ENCODE measurements at places on chromosomes 16 and 17.

GRCh38 chr17:14744761-14745473 is 444.0 kb downstream of the HS3ST3B1 start:
- peak; percentile 79 for DNase-seq

DNA sequence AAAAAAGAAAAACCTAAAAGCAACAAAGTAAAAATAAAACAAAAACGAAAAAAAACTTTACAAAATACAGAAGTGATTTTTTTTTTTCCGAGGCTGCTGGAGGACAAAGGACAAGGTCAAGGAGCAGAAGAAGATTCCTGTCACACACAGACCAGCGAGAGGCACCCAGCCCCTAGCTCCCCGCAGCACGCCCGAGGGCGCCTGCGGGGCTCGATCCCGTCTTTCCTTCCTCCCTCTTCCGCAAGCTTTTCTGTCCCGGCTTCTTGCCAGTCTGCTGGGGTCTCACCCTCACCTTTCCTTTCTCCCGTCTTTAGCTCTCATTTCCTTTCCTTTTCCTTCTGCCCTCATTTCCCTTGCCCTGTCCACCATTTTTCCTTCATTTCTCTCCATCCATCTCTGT is 66.1 kb upstream of the DNAH17 start:
- no peak for DNase-seq

GRCh38 chr16:71746442-71747046 is 22.0 kb upstream of the PHLPP2 start:
- peak; percentile 64 for DNase-seq

GRCh38 chr16:12188061-12188934 is 211.8 kb downstream of the SNX29 start:
- DNase-seq: no peak

DNA sequence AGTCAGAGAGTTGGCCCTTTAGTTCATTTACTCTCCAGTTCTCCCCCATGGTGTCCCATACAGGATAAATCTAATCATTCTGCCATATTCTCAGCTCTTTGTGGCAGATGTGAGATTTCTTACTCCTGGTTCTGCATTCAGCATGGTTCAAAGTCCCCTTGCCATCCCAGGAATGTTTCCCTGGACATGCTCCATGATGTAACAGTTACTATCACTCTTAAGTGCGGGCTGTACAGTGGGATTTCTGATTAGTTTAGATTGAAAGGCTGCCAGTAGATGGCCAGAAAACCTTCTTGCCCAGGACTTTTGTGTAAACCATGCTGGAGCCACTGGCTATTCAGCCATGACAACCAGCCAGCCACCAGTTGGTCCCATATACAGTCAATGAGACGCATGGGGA is 10.4 kb downstream of the KRT37 start:
- no peak for DNase-seq

DNA sequence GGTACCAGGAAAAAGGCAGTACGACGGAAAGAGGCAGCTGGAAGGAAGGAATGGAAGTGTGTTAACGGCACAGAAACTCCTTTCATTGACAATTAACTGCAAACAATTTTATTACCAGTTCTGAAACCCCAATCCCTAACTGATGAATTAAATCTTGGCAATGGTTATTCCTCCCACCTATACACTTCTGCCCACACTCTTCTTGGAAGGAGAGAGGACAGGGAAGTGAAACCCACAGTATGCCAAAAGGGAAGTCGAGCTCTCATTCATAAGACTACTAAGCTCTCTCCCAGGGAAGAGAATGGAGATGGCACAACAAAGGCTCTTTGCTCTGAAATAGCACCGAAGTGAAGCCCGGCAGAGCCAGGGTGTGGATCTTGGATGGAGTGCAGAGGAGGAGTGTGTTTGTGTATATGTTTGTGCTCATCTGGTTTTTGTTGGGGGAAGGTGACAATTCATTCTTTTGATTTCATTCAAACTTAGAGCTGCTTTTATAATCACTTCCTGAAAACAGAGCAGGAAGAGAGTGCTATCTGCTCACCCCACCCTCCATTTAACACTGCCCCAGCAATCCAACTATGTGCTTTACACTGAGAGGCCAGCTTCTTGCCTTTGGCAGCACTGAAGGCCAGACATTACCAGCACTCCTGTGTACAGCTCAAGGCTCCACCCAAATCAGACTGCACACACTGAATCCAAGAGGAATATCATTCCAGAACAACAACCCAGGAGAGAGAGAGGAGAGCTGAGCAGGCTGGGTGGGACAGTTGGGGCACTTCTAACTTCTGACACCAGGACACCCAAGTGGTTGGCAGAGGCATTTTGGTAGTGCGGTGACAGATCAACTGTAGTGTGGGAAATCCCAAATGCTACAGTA is 68.7 kb downstream of the HIC1 start:
- DNase-seq: peak; percentile 29

GRCh38 chr17:76642994-76643393 is 563 bp downstream of the ST6GALNAC1 start:
- no peak for DNase-seq

DNA sequence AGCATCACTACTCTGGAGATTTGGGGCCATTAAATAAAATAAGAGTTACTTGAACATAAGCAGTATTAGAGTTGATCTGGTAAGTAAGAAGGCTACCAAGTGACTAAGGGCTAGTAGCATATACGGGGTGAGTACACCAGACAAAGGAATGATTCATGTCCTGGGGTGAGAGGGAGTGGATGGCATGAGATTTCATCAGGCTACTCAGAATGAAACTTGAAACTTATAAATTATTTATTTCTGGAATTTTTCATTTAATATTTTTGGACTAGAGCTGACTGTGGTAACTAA is 2.3 kb downstream of the SLFN5 start:
- DNase-seq: peak; percentile 95

DNA sequence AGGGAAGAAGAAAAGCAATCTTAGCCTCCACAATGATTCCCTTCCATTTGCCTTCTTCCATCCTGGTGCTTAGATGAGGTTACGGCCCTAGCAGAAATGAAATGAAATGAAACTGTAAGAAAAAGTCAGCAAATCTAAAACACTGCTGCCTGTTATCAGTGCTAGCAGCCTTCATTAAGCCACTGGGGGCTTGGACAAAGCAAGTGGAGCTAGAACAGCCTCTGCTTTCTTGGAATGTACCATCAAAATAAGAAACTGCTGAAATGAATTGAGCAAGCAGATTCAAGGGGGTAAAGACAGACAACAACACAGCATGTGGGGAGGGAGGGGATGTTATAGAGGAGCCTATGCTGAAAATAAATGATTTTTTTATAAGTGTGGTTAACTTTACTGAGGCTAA is 5.1 kb downstream of the ANKFN1 start:
- DNase-seq: no peak

GRCh38 chr16:57564571-57565270 is 22.3 kb downstream of the ADGRG5 start:
- peak; percentile 91 for DNase-seq

DNA sequence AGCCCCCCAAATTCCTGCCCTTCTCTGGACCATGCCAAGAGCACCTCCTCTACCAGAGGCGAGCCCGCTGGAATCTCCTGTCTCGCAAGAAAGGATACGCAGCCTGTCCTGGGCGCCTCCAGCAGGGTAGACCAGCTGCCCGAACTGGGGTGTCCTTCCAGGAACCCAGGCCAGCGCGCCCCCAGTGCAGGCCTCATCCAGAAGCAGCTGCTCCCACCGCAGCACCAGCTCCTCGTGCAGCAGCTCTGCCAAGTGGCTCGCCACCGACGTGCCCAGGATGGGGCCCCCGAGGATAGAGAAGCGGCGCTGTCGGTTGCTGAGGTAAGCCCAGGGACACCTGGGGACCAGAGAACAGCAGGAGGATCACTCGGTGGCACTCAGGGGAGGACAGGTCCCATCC is 4.8 kb downstream of the TAF1C start:
- no peak for DNase-seq

- DNase-seq: no peak
Observed at GRCh38 chr17:39171933-39172332, 6.0 kb upstream of the ARL5C start.

GRCh38 chr16:67547423-67548264 is 14.7 kb upstream of the CTCF start:
- DNase-seq: no peak

DNA sequence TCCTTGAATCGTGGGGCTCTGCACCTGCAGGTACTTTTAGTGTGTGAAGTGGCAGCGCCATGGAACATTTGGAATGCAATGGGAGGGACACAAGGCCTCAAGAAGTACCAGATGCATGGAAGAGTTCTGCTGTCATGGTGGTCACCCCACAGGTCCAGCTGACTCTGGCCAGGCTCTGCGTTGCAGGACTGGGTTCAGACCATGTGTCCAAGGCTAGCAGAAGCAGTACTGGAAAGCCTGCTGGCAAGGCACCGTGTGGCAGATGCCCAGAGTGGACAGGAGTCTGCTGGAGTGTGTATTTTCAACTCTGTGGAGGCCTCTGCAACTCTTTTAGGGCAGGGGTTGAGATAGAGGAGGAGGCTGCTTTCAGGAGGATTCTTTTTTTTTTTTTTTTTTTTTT is 2.1 kb downstream of the PIPOX start:
- DNase-seq: no peak

DNA sequence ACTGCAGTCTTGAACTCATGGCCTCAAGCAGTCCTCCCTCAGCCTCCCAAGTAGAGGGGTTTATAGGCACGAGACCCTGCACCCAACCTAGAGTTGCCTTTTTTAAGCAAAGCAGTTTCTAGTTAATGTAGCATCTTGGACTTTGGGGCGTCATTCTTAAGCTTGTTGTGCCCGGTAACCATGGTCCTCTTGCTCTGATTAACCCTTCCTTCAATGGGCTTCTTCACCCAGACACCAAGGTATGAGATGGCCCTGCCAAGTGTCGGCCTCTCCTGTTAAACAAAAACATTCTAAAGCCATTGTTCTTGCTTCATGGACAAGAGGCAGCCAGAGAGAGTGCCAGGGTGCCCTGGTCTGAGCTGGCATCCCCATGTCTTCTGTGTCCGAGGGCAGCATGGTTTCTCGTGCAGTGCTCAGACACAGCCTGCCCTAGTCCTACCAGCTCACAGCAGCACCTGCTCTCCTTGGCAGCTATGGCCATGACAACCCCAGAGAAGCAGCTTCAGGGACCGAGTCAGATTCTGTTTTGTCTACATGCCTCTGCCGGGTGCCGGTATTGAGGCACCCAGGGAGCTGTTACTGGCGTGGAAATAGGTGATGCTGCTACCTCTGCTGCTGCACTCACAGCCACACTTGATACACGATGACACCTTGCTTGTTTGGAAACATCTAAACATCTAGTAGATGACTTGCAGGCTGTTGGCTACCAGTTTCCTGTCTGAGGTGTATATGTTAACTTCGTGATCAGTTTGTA is 3.3 kb downstream of the RPL13 start:
- peak; percentile 38 for DNase-seq

DNA sequence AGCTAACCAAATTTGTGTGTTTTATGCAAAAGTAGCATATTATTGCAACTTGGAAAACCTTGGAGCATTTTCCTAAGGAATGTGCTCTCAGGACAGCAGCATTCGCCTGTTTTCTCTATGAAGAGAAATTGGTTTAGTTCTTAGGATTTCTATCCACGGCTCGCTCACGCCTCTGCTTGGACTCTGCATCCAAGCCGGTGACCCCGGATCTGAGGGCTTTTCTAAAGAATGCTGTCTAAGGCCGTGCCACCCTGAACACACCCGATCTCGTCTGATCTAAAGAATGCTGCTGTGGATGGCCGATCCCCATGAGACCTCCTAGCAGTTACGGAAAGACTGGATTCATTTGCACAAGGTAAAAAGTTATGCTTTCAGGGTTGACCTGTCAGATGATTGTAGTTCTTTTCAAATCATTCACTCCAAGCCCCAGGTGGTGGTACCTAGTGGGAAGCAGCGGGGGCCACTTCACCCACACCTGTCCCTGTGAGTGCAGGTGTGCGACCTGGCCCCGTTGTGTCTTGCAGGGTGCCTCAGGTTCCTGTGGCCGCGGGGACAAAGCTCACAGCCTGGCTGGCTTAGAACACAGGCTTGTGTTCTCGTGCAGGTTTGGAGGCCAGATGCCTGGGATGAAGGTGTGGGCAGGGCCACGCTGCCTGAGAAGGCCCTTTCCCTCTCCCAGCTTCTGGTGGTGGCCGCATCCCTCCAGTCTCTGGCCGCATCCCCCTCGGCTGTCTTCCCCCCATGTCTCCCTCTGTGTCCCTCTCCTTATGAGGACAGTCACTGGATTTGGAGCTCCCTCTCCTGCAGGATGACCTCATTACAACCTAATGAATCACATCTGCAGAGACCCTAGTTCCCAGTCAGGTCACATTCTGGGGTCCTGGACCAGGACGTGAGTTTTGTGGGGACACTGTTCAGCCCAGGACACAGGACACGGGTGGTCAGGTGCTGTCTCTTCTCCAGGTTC is 71.1 kb downstream of the BANP start:
- no peak for DNase-seq

- DNase-seq: peak; percentile 17
Observed at GRCh38 chr17:12727881-12728280, 61.4 kb upstream of the ARHGAP44 start.

DNA sequence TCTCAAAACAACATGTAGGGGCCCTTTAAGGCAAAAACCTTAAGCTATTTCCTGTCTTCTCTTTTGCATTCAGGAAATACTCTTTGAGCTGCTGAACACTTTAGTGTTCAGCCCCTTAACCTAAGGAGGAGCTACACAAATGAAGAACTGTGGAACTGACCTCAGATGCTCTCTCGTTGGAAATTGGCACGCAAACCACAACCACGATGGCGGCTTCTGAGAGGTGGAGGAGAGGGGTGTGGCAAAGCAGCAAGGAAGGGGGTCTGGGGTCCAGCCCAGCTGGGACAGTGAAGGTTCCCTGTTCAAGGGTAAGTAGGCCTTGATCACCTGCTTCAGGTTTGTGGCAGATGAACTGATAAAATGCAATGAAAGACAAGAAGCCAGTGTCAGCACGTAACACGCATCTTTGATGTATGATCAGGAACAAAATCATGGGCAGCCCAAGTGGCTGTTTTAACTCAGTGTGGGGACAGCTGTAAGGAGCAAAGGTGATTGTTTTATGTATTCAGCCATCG is 291.6 kb upstream of the TNRC6C start:
- DNase-seq: no peak

DNA sequence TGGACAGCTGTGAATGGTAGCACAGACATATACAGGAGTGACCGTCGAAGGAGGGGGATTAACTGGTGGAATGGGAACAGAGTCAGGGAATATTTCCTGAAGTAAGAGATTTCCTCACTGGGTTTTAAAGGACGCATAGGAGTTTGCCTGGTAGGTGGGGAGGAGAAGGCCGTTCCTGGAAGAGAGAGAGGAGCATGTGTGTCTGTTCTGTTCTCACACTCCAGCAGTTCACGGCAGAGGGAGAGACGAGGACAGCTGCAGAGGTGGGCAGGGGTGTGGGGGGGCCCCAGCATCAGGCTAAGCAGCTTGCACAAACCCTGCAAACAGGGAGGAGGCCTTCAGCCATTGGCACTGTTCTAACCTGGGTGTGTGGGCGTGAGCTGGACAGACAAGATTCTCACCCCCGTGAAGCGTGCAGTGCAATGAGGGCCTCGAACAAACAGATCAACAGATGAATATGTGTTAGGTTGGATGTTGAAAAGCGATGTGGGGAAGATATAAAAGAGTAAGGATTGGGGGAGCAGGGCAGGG is 85.3 kb upstream of the GSE1 start:
- DNase-seq: no peak

- no peak for DNase-seq
Observed at GRCh38 chr17:21276264-21276588, 8.3 kb upstream of the MAP2K3 start.

DNA sequence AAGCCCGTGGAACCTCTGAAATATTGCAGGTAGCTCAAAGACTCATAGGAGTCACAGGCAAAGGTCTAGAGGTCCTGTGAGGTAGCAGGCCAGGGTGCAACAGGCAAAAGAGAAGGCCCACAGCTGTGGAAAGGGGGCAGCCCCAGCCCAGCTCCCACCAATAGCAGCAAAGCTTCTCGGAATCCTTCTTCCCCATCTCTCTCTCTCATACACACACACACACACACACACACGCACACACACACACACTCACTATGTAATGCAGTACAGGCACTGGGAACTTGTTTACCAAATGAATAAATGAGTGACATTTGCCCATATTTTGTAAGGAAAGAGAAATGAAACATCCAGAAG is 16.8 kb upstream of the SUPT4H1 start:
- DNase-seq: no peak
